HL-60 (cell line): ENCODE measurements at places on chromosomes 2 and 18.
A peak's percentile ranks its signal among the peaks of the same experiment; 100 is the strongest.

GRCh38 chr18:45670281-45670962 lies 53.6 kb upstream of the SLC14A1 start:
- DNase-seq, result peak; percentile 98

GRCh38 chr2:170714381-170715061 lies 616 bp upstream of the SP5 start:
- no peak for DNase-seq

GRCh38 chr18:78769502-78770105 lies 210.0 kb upstream of the SALL3 start:
- DNase-seq, result no peak

DNA sequence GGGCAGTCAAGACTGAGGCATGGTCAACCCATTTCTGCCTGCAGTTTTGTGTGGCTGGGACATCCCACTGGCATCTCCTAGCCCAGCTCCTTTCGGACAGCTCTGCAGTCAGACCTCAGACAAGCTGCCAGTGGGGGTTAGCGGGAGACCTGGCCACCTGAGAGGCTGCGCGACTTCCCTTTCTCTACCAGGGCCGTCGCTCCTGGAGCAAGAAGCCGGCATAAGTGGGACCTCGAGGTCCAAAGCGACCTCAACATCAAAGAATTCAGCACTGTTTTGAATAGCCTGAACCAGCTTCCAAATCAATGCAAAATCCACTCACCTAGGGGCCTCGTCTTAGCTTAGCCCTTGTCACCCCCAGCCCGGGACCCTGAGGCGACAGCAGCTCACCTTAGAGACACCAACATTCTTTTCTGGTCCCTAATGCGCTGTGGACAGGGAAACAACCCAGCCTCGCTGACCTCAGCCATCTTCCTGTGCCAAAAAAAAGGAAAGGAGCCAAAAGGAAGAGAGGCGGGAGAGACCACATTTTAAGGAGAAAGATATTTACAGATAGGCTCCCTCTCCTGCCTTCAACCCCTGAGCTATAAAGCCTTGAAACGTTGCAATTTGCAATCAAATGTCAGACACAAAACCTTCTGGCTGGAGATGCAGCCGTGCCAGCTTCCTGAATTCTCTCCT lies 81.2 kb downstream of the GFPT1 start:
- DNase-seq, result no peak

GRCh38 chr2:138444411-138444810 lies 57.2 kb upstream of the SPOPL start:
- DNase-seq, result no peak

DNA sequence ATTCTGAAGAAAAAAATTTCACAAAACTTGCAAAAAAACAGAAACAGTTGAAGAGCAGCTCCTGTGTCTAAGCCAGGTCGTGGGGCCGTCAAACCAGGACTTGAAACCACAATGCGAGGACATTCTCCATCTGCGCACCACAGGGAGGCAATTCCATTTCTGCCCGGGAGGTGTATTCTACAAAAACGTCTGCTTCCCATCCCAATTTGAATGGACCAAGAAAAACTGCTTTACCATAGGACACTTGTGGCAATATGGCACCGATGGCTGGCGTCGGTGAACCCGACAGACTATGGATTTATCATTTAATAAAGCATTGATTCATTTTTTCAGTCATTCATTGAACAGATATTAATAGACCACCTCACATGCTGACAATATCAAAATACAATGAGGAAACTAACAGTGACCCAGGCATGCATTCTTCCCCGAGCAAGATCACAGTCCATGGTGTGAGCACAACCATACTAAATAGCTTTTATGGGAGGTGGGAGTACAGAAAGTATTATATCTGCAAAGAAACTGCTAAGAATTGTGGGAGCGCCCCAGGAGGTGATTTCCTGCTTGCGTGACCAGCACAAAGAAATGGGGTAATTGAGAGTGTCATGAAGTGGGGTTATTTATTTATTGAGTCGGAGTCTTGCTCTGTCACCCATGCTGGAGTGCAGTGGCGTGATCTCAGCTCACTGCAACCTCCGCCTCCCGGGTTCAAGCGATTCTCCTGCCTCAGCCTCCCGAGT lies 10.5 kb upstream of the ZAP70 start:
- DNase-seq, result no peak

DNA sequence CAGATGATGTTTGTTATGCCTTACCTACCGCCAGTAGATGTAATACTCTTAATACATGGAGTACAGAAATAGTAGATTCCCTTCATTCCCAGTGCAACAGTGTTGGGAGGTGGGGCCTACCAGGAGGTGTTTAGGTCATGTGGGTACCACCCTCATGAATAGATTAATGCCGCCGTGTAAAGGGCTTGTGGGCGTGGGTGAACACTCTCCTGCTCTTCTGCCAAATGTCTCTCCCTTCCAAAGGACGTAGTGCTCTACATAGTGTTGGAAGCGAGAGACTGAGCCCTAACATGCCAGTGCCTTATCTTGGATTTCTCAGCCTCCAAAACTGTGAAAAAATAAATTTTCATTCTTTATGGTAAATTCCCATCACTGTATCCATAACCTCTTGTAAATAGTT lies 30.1 kb downstream of the PLEKHA3 start:
- no peak for DNase-seq

DNA sequence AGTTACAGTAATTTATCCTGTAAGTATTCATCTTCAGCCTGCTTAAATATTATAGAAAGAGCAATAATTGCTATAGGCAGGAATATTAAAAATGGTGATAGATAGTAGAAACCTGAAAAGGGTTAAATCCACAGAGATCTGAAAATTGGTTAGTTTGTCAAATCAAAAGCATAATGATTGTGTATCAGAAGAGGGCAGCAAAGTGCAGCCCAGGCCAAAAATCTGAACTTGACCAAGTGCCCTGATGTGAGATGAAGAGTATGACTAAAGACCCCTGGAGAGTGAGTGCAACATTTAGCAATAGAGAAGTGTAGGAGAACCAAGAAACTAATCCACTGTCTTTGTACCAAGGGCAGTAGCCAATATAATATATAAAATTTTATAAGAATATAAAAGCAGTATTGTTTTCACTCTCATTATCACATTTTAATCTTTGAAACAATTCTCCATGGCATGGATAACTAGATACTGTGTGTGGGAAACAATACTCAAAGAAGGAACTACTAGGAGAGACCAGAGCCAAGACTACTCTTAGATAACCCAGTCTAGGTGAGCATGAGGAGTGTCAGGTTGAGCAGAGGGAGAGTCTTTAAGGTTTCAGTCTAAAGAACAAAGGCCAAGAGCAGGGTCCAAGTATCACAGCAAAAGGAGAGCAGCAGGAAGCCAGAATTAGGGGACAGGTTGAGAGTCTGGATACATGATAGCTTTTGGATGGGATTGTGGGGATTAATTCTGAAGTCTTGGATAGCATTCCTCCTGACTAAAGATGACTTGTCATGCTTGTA lies 148.7 kb downstream of the CALCRL start:
- no peak for DNase-seq

GRCh38 chr18:6054256-6054842 lies 159.0 kb upstream of the TMEM200C start:
- no peak for DNase-seq

- DNase-seq, result no peak
Observed at GRCh38 chr2:215422676-215423075, 13.2 kb downstream of the FN1 start.

GRCh38 chr2:233856184-233856583 lies 1.8 kb upstream of the HJURP start:
- DNase-seq, result no peak

DNA sequence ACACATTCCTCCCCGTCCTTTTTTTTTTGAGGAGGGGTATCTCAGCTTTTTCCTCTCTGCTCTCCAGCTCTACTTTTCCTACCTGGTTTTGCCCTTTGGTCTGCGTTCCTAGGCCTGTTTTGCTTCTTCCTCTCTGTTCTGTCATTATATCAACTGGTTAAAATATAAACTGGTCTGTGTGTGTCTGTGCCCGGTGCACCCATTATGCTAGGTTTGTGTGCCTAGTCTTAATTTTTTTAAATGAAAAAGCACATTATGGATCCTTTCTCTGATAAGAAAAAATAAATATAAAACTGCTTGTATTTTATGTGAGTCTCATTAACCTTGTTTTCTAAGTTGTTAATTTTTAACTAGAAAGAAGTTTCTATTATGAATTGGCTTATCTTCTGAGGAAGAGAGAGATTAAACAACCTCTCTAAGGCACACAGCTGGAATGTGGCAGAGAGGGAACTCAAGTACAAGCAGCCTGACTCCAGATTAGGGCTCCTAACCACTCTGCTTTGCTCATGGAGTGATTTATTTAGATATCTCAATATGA lies 17.4 kb downstream of the SLC38A11 start:
- DNase-seq, result no peak

DNA sequence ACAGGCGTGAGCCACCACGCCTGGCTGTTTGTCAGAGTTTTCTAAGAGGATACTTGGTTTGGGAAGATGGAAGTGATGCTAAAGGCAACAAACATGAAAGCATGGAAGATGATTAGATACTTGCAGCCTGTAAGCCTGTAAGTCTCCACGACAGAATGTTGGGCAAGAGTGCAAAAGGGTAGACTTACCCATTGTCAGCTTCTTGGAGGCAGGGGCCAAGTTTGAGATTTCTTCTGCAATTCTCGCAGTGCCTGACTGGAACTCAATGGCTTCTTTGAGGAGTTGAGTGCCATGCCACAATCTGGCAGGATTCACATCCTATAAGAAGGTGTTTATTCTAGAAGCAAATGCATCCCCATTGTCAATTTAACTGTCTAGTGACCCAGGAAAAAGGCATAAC lies 70.1 kb upstream of the EFEMP1 start:
- DNase-seq, result no peak

DNA sequence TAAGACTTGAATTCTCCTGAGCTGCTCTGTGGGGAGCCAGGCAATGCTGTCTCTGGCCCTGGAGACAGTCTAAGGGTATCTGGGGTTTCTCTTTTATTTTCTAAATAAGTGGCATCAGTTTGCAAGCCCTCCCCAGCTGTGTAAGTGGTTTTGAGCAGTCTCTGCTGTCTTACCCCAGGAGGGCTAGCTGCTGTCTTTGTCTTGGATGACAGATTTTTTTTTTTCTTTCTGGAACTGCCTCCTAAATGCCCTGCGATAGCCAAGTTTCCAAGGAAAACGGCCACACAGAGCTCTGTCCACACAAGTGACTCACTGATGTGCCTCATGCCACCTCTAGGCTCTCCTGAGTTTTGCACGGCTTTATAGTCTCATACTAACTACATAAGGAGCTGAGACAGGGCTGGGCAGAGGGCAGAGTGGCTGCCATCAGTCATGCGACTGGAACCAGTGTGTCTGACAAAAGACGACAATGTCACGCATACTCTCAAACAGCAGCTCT lies 37.2 kb upstream of the THOC1 start:
- DNase-seq, result no peak

DNA sequence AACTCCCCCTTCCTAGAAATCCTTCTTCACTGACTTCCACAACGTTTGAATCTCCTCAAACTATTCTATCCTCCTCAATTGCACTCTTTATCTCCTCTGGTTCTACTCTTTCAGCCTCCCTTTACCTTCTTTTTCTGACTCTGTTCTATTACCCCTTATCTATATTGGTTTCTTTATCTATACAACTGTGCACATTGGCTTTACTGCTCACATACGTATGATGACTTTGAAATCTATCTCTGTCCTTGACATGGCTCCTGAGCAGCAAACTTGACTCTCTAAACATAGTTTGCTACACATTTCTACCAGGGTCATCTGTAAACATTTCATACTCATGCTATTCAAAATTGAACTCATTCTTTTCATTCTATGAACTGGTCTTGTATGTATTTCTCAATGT lies 601.0 kb upstream of the LINC00305 start:
- DNase-seq, result no peak

DNA sequence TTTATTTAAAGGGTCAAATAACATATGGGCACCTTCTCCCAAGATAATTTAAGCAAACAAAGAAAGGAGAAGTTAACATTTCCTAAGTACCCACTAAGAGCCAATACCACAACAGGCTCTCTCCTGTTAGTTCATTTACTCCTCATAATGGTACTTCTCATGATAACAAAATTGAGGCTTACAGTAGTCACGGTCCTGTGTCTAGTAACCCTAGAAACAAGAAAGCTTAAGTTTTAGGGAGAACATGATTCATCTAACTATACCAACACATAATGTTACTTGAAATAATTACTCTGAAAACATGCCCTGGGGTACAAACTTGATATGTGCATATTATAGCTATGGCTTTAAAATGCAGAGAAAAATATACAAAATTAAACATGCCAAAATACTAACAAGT lies 19.8 kb downstream of the IWS1 start:
- DNase-seq, result no peak

DNA sequence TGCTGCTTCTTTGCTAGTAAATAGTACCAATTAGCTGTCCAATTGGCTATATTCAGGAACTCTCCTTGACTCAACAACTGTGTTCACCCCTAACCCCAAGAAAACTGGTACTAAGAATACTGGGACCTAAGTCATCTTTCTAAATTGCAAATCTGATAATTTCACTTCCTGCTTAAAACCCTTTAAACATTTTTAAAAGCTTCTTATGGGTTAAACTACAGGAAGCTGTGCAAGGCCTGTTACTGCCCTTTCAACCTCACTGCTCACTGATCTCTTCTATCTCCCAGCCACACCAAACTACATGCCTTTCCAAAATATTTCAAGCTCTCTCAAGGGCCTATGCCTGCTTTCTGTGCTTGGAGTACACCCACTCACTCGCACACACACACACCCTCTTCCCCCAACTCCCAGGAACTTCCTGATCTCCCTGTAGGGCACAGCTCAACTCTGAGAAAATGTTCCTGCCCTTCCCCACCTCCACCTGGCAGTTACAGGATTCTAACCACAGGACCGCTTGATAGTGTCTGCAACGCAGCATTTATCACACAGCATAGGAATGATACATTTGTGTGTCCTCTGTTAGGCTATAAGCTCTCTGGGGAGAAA lies 6.7 kb downstream of the LMAN1 start:
- DNase-seq, result no peak

GRCh38 chr18:8984131-8984721 lies 118.3 kb upstream of the NDUFV2 start:
- DNase-seq, result no peak

DNA sequence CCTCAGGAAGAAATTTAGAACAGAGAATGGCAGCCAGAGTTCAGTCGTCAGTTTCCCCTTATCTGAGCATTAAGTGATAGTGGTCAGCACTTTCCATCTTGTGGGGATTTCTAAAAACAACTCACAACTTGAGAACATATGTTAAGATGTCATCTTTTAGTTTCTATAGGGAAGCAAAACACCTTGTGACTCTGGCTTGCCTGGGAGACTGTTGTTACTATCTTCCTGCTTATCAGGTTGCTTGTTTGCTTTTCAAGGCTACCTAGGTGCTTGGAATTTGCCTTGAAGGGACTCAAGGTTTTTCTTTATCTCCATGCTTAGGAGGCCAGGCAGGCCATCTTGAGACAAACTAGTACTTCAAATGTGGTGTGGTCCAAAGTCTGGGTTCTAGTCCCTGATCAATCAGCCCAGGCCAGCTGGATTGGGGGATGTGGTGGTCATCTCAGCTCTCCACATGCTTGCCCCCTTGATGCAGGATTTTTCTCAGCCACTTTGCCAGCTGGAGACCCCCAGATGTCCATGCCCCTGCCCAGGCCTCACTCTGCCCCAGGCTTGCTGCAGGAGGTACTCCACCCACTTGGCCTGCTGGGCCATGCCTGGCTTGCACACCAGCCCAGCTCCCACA lies 125.9 kb downstream of the LYPD1 start:
- no peak for DNase-seq

GRCh38 chr2:159050426-159050825 lies 82.0 kb downstream of the TANC1 start:
- DNase-seq, result no peak
